ENCODE measurements at places on chromosomes 6 and 20.

DNA sequence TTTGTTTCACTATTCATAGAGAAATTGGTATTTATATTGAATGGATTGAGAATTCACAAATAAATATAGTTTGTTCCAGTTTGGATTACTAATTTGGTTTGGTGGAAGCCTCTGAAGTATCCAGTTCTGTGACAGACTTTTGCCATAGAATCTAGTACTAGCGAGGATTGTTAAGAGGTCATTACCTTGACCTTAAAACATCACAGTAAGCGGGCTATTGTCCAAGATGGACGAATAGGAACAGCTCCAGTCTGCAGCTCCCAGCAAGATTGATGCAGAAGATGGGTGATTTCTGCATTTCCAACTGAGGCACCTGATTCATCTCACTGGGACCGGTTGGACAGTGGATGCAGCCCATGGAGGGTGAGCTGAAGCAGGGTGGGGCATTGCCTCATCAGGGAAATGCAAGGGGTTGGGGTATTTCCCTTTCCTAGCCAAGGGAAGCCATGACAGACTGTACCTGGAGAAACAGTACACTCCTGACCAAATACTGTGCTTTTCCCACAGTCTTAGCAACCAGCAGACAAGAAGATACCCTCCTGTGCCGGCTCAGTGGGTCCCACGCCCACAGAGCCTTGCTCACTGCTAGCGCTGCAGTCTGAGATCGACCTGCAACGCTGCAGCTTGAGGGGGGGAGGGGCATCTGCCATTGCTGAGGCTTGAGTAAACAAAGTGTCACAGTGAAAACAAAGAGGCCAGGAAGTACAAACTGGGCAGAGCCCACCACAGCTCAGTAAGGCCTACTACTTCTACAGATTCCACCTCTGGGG is 66.4 kb upstream of the NEDD9 start:
- no peak for DNase-seq

- no peak for DNase-seq
Observed at GRCh38 chr20:46196990-46197389, 78.9 kb downstream of the CD40 start.

DNA sequence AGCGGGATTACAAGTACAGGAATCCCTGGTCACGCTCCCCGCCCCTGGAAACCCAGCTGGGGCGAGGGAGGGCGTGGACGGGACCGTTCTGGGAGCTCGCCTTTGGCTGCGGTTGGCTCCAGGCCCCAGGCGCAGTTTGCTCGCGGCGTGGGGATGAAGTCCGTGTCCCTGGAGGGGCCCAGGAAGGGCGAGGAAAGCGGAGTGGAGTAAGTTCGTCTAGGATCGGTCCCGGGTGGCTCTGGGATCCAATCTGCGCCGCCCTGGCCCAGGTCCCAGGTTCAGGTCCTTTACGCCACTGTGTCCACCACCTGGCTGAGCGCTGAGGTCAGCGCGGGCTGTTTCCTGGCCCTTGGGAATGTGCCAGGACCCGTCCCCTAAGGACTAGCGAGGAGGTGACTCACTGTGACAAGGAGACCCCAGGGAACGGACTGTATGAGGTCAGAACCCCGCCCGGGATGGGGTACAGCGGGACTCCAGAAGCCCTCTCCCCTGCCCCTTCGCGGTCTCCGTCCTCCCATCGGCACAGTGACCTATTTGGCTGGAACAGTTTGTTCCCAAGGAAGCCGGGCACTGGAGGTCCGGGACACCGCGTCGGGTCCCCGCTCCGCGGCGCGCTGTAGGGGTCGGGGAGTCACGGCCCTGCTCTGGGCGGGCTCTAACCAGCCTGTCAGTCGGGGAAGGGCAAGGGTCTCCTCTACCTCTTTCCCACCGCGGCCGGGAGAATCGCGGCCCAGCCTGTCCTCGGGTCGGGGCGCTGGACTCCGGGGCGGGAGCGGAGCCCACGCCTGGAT is 724 bp downstream of the CDKN1A start:
- peak; percentile 32 for DNase-seq

DNA sequence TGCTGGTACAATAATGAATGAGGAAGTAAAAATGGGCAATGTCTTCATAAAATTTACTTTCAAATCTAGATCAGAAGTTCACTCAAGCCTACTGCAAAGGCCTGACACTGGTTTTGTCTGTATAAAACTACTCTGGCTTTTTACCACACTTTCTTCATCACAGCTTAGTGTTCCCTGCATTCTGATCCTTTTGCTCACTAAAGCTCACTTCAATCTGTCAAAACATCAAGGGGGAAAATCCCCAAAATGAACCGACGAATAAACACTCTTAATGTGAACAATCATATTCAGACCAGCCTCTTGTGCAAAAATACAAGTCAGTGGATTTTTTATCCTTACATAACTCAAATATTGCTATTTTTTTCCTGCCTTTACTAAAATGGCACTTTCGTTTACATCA is 98.5 kb downstream of the PRDM1 start:
- no peak for DNase-seq

- no peak for DNase-seq
Observed at GRCh38 chr6:33677143-33677660, 34.3 kb downstream of the UQCC2 start.

- DNase-seq = no peak
Observed at GRCh38 chr20:58511861-58512260, 3.3 kb downstream of the APCDD1L start.

GRCh38 chr6:133730881-133731280 is 158.0 kb upstream of the TCF21 start:
- no peak for DNase-seq

DNA sequence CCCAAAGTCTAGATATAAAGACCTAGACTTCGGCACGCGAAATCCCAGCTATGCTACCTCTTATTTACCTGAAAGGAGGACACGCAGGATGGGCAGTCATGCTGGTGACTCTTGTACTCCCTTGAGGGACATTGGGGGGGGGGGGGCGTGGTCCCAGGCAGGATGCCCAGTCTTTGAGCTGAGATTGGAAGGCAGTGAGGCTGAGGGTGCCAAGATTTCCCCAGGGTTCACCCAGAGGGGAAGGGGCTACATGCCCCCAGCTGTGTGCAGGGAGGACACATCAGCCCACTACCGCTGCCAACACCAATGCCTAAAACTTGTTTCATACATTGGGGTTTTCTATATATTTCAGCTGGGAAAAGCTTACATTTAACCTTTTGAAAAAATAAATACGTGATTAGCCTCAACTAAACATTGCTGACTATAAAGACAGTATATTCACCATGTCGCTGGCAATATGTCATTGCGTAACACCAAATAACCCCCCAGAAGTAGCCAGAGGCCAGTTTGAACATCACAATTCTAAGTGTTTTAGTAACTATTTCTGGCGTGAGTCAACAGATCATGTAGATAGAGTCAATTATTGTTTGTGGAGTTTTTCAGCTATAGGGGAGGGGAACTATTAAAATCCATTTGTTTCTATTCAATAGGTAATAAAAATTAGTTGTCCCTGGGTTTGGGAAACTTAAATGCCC is 21.6 kb downstream of the MGME1 start:
- no peak for DNase-seq

All from DMS79 (cell line).